ENCODE measurements at places on chromosomes 4 and X.

DNA sequence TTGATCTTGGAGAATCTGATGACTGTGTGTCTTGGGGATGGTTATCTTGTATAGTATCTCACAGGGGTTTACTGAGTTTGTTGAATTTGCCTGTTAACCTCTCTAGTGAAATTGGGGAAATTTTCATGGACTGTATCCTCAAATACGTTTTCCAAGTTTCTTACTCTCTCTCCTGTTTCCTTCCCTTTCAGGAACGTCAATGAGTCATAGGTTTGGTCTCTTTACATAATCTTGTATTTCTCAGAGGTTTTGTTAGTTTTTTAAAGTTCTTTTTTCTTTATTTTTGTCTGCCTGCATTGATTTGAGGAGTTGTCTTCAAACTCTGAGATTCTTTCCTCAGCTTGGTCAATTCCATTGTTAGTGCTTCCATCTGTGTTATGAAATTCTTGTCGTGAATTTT lies 227.7 kb upstream of the GPRIN3 start:
- no peaks in the 10 kb centered on the region for H3K36me3 ChIP-seq
- H3K4me1 ChIP-seq, result no peaks in the 10 kb centered on the region
- H3K4me3 ChIP-seq, result no peak overlapping the region

DNA sequence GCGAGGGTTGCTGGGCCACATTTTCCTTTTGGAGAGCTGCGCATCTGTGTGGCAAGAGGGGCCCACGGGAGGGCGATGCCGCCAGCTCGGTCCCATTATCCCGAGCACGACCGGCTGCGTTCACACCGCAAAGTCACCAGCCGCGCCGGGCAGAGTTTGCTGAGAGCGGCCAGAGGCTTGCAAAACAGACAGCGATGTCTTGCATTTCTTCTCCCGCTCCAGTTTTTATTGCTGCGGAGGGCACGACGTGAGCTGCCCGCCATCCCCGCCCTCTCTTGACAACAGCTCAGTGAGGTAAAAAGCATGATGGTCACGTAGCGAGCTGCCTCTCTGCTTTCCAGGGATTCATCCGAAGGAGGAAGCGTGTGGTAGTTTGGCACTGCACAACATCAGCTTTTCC lies 102.1 kb upstream of the TENM3 start:
- H3K27me3 ChIP-seq, result peaks cover 57% of the 10 kb centered on the region
- no peaks in the 10 kb centered on the region for H3K4me1 ChIP-seq
- DNase-seq, result no peak
- H3K4me3 ChIP-seq, result no peak overlapping the region

DNA sequence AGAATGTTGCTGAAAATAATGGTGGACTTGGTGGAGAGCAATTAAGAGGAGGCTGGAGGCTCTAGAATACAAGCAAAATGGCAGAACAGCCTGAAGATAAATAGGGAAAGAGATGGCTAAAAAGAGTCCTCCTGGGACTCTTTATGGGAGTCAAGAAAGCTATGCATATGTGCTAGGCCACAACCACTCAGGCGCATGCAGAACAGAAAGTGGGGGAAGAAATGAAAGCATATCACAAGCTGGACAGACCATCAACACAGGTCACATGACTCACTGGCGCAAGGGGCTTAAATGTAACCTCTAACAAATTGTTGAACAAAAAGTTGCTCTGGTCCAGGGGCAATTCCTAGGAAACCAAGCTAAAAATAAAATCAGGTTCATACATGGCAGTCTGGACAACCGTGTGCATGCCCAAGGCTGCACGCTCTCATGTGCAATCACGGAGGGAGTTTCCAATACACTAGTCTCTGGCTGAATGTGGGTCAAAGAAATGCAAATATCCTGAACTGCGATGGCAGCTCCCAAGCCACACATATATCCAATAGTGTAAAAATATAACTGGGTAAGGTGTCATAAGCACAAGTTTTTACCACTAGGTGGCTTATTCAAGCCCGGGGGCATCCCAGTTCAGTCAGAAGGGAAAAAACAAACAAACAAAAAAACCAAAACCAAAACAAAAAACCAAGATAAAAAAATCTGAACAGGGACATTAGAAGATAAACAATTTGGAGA lies 45.4 kb downstream of the ZNF711 start:
- H3K27ac ChIP-seq, result no peak overlapping the region
- no peak overlapping the region for H3K4me3 ChIP-seq
- DNase-seq, result no peak
- H3K4me1 ChIP-seq, result no peaks in the 10 kb centered on the region

- H3K4me3 ChIP-seq, result no peak overlapping the region
- no peak for DNase-seq
- no peaks in the 10 kb centered on the region for H3K36me3 ChIP-seq
- H3K27ac ChIP-seq, result no peak overlapping the region
These were observed 190.5 kb downstream of the SH3BGRL start for GRCh38 chrX:81392396-81392795.

GRCh38 chrX:26922278-26922677 lies 540.9 kb downstream of the PPP4R3C start:
- H3K36me3 ChIP-seq, result no peaks in the 10 kb centered on the region
- H3K27me3 ChIP-seq, result no peaks in the 10 kb centered on the region
- no peak overlapping the region for H3K27ac ChIP-seq
